ENCODE measurements at places on chromosomes 3 and 15.

GRCh38 chr3:135897715-135898114 lies 67.8 kb upstream of the PPP2R3A start:
- H3K4me3 ChIP-seq, result no peak overlapping the region
- H3K27me3 ChIP-seq, result no peaks in the 10 kb centered on the region
- H3K4me1 ChIP-seq, result peaks cover 29% of the 10 kb centered on the region
- no peak for DNase-seq
- no peaks in the 10 kb centered on the region for H3K36me3 ChIP-seq

DNA sequence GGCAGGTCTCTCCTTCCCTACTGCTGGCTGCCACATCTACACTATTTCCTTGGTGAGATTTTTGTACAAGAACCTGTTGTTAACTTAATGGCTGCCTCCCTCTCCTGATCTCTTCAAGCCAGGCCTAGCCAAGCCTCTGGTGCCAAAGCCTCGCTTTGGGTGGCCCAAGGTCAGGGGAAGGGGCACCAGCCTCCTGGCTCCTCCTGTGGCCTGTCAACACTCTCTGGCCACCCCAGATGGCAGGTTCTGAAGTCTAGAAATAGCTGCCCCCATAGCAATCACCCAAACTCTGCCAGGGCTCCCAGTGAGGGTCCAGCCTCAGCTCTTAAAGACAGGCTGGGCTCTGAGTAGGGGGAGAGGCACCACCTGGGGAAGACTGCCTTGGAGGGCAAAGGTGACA lies 5.0 kb downstream of the IFRD2 start:
- H3K27ac ChIP-seq, result no peak overlapping the region
- no peaks in the 10 kb centered on the region for H3K36me3 ChIP-seq
- no peaks in the 10 kb centered on the region for H3K27me3 ChIP-seq
- DNase-seq, result no peak

GRCh38 chr15:29924750-29925149 lies 102.5 kb upstream of the TJP1 start:
- peaks cover 28% of the 10 kb centered on the region for H3K4me1 ChIP-seq
- no peaks in the 10 kb centered on the region for H3K36me3 ChIP-seq
- H3K27ac ChIP-seq, result peak overlapping the region; percentile 6
- DNase-seq, result peak; percentile 48
- H3K4me3 ChIP-seq, result no peak overlapping the region

- H3K4me3 ChIP-seq, result no peak overlapping the region
- no peaks in the 10 kb centered on the region for H3K36me3 ChIP-seq
- H3K4me1 ChIP-seq, result no peaks in the 10 kb centered on the region
- DNase-seq, result no peak
Observed at GRCh38 chr3:128175768-128176167, 22.5 kb downstream of the EEFSEC start.

- no peak for DNase-seq
- H3K36me3 ChIP-seq, result no peaks in the 10 kb centered on the region
- no peaks in the 10 kb centered on the region for H3K27me3 ChIP-seq
- H3K4me1 ChIP-seq, result no peaks in the 10 kb centered on the region
- no peak overlapping the region for H3K27ac ChIP-seq
Observed at GRCh38 chr15:45794712-45795439, 160.0 kb downstream of the SQOR start.

DNA sequence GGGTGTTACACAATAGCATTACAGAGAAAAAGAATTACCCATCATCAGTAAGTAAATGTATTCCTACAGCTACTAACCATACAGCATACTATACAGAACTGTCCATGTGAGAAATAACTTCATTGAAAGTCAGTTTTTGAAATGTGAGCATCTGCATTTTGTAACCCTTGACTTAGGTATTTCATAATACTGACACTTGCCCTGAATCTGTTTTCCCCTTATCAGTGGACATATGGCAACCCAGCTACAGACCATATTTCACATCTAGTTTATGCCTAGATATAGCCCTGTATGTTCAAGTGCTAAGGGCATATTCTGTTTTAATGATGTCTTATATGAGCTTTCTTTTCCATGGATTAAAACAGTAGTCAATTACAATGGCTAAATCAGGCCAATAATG lies 297.6 kb downstream of the TBC1D5 start:
- no peaks in the 10 kb centered on the region for H3K27me3 ChIP-seq
- DNase-seq, result no peak

DNA sequence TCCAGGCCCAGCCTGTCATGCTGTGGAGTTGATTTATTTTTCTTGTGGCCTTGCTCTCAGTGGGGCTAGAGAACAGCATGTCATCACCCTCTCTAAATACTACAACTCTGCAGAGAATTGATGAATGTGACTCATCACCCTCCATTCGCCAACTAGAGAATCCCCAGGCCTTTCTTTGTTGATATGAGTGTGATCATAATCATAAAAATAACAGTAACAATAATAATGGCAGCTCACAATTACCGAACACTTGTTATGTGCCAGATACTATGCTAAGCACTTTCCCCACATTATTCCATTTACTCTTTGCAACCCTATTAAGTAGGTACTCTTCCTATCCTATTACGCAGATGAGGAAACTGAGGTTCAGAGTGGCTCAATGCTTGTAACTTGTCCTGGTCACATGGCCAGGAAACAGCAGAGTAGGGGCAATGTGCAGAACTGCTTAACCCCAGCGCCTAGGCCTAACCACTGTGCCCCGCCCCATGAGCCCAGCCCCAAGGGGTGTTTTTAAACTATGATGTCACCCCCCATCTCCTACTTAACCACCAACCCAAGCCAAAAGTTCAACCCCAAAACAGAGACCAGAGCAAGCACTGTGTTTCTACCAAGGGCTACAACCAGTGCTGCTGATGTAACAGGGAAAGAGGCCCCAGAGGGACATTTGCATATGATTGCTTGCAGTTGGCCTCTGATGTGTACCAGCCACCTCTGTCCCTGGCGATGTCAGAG lies 104.5 kb downstream of the ADCY5 start:
- no peaks in the 10 kb centered on the region for H3K4me1 ChIP-seq
- H3K27me3 ChIP-seq, result peaks cover 38% of the 10 kb centered on the region
- no peak overlapping the region for H3K4me3 ChIP-seq
- no peak overlapping the region for H3K27ac ChIP-seq

DNA sequence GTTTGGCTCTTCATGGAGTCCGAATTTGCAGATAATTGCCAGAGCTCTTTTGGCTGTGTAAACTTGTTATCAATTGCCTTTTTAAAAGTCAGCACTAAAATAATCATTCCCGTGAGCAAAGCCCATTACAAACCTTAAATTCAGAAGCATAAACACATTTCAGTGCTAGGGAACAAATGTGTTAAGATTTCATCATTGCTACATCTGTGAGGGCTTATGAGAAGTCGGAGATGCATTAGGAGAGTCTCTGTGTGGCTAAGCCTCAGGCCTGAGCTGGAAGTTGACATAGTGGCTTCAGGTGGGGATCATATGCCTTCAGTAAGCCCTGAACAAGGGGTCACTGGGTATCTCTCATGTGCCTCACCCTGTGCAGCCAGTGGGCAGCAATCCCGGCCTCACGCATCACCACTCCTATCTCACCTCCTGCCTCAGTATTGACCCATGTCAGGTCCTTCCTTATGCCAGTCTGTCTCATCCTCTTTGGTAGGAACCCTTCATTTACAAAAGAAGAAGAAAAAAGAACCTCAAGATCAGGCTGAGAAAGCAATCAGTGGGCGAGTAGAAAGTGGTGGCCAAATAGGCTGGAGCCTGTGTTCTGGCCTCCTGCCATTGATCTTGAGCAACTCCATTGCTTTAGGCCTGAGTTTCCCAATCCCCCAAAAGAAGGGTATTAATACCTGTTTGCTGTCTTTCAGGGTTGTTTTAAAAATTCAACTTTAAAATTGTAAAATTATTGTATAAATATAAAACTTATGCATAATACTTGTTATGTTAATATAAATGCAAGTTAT lies 233.5 kb downstream of the IL20RB start:
- H3K27me3 ChIP-seq, result no peaks in the 10 kb centered on the region
- H3K27ac ChIP-seq, result no peak overlapping the region
- H3K4me1 ChIP-seq, result no peaks in the 10 kb centered on the region
- DNase-seq, result peak; percentile 15
- no peaks in the 10 kb centered on the region for H3K36me3 ChIP-seq

DNA sequence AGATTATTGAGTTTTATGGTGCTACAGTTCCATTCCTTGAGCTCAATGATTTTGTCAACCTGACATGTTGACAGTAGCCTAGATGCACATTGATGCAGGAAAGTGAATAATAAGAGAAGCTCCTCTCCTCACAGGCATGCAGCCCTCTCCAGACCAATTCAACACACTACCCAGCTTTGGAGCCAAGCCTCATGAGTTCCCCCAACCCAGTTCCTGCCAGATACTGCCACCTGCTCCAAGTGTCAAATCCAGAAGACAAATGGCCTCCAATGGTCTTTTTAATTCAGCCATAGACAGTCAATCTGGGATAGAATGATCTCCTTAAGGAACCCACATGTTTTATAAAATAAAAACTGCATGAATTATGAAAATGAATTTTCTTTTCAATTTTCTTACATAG lies 83.7 kb upstream of the ARHGEF3 start:
- H3K27me3 ChIP-seq, result no peaks in the 10 kb centered on the region
- H3K36me3 ChIP-seq, result no peaks in the 10 kb centered on the region
- peaks cover 13% of the 10 kb centered on the region for H3K4me1 ChIP-seq
- no peak for DNase-seq
- H3K27ac ChIP-seq, result no peak overlapping the region
- H3K4me3 ChIP-seq, result no peak overlapping the region

- DNase-seq, result no peak
- 0 out of 2 replicates have a peak, but pooled peaks cover 5% of the 10 kb centered on the region for H3K4me1 ChIP-seq
- H3K27ac ChIP-seq, result no peak overlapping the region
Observed at GRCh38 chr3:114896978-114897377, 250.1 kb downstream of the ZBTB20 start.
